ENCODE measurements at places on chromosomes 7 and 10.

- DNase-seq, result no peak
Measured at GRCh38 chr10:5569568-5569967, 44.8 kb downstream of the CALML3 start.

- DNase-seq, result no peak
Measured at GRCh38 chr10:119284679-119285096, 77.3 kb downstream of the GRK5 start.

GRCh38 chr7:91292506-91292905, 28.3 kb downstream of the FZD1 start:
- no peak for DNase-seq

DNA sequence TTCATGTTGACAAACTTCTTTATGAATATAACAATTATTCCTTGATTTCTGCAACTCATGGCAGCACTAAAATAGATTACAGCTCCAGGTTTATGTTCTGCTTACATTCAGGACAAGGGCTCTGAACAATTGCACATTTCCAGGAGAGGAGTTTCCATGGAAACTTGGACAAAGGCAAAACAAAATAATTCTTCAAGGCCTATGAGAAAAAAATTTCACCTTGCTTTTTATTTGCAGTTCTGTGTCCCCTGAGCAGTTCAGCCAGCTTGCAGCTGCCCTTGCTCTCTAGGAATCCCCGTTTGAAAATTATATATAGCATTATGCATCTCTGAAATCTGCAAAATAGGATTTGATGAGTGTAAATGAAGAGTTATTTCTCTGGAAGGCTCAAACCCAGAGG, 71.7 kb downstream of the ARL4A start:
- no peak for DNase-seq

DNA sequence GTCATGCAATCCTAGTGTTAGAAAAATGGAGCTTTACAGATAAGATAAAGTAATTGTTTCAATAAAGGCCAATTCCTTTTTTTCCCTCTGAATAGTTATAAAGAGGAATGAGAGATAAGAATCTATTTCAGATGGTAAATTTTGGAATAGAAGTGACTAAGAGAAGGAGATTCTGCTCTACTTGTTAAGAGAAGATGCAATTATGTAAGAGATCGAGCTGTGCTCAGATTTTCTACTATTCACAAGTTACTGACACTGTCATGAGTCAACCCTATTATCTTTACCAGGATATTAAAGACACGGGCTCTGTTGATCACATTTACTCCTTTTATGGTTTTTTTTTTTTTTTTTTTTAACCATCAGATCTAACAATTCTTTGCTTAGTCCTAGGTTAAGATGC, 511.3 kb downstream of the ARL4A start:
- no peak for DNase-seq

DNA sequence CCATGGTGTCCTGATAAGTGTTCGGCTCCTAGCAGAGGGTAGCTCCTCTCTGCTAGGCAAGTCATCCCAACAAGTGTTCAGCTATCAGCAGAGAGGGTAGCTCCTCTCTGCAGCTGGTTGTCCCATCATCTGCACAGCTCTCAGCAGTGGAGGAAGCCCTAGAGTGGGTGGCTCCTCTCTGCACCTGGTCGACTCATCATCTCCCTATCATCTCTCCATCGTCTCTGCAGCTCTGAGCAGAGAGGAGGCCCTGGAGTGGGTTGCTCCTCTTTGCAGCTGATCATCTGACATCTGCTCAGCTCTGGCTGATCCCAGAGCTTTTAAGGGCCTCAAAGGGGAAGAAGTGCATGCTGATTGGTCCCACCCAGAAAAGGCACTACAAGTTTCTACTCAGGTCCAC, 199.9 kb upstream of the KMT2E start:
- no peak for DNase-seq

GRCh38 chr7:40470091-40470592, 335.3 kb downstream of the SUGCT start:
- no peak for DNase-seq

- no peak for DNase-seq
Measured at GRCh38 chr7:154864523-154864891, 138.4 kb downstream of the PAXIP1 start.

- DNase-seq, result no peak
Measured at GRCh38 chr7:111855161-111855841, 293.0 kb upstream of the IMMP2L start.

GRCh38 chr7:90625562-90625961, 29.4 kb downstream of the CDK14 start:
- DNase-seq, result no peak

GRCh38 chr7:50660040-50660829, 95.0 kb upstream of the DDC start:
- DNase-seq, result peak; percentile 27

- no peak for DNase-seq
Measured at GRCh38 chr7:115965236-115965635, 65.3 kb downstream of the TFEC start.

DNA sequence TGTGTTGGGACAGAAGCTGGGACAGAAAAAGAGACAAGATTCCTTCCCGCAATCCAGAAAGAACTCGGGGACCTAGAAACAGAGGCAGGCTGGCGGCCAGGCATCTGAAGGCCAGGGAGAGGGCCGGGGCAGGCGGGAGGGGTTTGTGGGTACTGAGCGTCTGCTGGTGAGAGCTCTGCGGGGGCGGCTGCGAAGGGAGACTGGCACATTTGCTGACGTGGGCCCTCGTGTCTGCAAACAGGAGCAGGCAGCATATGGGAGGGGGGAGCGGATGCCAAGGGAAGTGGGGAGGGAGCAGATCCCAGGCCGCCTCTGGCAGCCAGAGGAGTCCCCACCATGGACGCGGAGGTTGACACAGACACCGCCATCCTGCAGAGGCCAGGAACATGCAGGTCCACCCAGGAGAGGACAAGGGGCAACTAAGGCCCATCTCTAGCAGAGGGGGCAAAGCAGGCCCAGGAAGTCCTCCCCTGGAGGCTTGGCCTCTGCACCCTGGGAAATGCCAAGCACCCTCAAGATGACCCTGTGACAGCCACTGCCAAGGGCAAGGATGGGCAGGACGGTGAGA, 32.2 kb downstream of the KCNH2 start:
- DNase-seq, result no peak

GRCh38 chr10:43375401-43376020, 4.1 kb downstream of the FXYD4 start:
- no peak for DNase-seq

GRCh38 chr7:36863901-36864701, 139.8 kb upstream of the AOAH start:
- DNase-seq, result no peak

- no peak for DNase-seq
Measured at GRCh38 chr10:96188916-96189315, 58.8 kb downstream of the ZNF518A start.

GRCh38 chr7:100691676-100692577, 2.1 kb downstream of the GIGYF1 start:
- peak; percentile 79 for DNase-seq

- DNase-seq, result no peak
Measured at GRCh38 chr7:4806983-4807597, 31.7 kb downstream of the AP5Z1 start.

- DNase-seq, result no peak
Measured at GRCh38 chr7:2201686-2202360, 30.9 kb downstream of the MAD1L1 start.

DNA sequence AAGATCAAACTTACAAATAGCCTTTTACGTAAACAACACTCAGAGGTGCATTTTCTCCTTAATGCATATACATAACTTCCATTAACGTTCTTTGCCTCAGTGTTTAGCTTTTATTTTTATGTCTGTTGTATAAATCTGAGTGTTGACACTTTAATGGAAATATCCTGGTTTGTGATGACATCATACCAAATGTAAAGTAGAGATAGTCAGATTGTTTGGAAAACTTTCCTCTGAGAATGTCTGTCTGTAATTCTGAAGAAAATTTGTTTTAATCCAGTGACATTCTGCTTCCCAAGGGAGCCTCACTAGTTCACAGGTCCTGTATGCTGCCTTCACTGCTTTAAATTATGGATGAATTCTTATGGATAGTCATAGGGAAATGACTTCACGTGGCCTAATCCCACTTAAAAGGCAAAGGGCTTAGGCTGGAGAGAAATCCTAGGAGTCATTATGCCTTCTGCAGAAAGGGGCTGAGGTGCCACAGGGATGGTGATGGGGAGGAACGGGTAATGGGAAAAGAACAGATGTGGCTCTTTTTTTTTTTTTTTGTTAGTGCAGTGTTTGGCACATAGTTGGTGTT, 93.2 kb downstream of the DNAJB9 start:
- no peak for DNase-seq

GRCh38 chr10:124693801-124694416, 50.3 kb downstream of the FAM53B start:
- no peak for DNase-seq

- DNase-seq, result no peak
Measured at GRCh38 chr7:91347290-91347689, 83.1 kb downstream of the FZD1 start.

GRCh38 chr7:141045126-141045841, 28.6 kb upstream of the TMEM178B start:
- no peak for DNase-seq

DNA sequence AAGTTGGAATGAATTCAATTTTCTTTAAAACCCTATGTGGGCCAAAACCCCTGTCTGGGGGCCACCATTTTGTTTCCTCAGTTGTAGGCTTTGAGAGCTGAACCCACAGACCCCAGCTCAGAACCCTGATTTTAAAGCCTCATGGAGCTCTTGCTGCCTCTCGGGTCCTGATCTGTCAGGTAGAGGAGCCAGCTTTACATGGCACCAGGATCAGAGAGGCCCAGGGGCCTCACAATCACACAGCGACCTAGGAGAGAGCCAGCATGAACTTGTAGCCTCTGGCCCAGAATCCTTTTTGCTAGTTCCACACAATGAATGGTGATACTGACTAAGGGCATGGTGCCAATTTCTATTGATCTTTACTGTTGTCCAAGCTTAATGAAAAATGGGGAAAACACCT, 84.3 kb upstream of the SORCS3 start:
- DNase-seq, result no peak

DNA sequence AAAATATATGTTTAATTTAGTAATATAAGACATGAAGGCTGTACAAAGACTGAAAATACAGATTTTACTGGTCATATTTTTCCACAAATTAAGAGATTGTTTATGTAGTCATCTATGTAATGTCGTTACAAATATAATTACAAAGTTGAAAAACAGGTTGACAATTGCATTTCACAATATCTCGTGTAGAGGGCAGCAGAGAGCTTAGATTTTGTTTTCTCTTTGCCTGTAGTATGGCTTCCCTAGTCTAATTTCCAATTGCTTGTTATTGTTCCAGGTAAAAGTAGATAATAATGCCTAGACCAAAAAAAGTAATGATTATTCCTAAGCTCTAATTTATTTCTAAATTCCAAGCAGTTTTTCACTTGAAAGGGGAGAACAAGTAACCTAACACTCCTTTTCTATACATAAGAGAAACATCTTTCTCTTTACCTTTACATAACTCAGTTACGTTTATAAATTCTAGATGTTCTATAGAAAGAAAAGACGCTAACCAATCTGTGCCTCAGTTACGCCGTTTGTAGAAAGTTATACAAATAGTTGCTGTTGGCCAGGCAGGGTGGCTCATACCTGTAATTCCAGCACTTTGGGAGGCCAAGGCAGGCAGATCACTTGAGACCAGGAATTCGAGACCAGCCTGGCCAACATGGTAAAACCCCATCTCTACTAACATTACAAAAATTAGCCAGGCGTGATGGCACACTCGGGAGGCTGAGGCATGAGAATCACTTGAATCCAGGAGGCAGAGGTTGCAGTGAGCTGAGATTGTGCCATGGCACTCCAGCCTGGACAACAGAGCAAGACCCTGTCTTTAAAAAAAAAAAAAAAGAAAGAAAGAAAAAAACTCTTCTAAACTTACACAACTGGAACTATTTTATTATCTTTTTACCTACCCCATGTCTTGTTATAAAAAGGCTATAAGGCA, 30.0 kb downstream of the NET1 start:
- no peak for DNase-seq

- DNase-seq, result no peak
Measured at GRCh38 chr7:96449094-96449493, 127.2 kb upstream of the SLC25A13 start.

DNA sequence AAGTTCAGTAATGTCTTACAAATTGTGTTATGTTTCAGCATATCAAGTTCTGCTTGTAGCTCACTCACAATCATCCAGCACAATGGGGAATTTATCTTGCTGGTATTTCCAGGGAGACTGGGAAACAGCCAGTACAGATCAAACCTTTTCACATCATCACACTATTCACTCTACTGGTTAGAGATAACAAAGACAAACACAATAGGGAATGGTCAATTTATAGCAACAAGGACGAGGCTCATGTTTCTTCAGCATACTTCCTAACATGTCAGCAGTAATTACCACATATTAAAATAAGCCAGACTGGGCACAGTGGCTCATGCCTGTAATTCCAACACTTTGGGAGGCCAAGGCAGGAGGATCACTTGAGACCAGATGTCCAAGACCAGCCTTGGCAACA, 38.3 kb downstream of the TOMM7 start:
- DNase-seq, result no peak

- no peak for DNase-seq
Measured at GRCh38 chr10:117960345-117960935, 86.3 kb downstream of the RAB11FIP2 start.

- no peak for DNase-seq
Measured at GRCh38 chr10:123574109-123574698, 92.0 kb upstream of the GPR26 start.

DNA sequence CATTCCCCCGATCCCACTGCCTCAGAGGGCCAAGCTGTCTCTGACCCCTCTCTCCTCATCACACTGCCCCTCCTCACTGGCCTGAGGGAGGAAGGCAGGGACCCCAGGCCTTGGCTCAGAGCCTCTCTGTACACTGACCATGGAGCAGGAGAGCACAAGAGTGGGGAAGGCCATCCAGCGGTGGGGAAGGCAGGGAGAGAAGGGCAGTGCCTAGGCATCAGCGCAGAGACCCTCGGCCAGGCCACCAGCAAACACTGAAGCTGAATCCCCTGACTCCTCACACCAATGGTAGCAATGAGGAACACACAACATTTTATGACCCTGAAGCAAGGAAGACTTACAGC, 14.8 kb downstream of the OGDHL start:
- DNase-seq, result no peak

- DNase-seq, result peak; percentile 55
Measured at GRCh38 chr10:73810735-73811465, 498 bp downstream of the NDST2 start.

DNA sequence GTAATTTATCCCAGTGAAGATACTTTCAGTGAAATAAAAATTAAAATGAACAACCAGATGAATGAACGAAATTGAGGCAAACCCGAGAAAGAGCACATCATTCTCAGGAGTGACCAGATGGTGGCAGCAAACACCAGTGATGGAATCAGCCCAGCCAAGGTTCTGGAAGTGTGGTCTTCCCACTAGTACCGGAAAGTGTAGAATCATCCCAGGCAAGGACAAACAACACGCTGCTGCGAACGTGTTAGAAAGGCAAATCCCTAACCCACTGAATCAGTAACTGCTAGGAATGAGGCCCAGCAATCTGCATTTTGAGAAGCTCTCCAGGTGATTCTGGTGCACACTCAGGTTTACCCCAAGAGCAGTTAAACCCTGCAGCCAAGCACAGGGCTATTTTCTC, 15.5 kb upstream of the SLC18A3 start:
- DNase-seq, result no peak

Data from stimulated activated CD4-positive, alpha-beta T cell treated with anti-CD3 and anti-CD28 coated beads, Interleukin-12 subunit alpha, Interleukin-12 subunit beta, amount 100 ng/mL, for 4 hours (primary cell).